Activated CD8-positive, alpha-beta memory T cell treated with anti-CD3 and anti-CD28 coated beads for 4 hours (primary cell): ENCODE measurements at places on chromosomes 6 and 20.

GRCh38 chr20:23924751-23925150 lies 45.2 kb upstream of the CST5 start:
- no peak for DNase-seq

DNA sequence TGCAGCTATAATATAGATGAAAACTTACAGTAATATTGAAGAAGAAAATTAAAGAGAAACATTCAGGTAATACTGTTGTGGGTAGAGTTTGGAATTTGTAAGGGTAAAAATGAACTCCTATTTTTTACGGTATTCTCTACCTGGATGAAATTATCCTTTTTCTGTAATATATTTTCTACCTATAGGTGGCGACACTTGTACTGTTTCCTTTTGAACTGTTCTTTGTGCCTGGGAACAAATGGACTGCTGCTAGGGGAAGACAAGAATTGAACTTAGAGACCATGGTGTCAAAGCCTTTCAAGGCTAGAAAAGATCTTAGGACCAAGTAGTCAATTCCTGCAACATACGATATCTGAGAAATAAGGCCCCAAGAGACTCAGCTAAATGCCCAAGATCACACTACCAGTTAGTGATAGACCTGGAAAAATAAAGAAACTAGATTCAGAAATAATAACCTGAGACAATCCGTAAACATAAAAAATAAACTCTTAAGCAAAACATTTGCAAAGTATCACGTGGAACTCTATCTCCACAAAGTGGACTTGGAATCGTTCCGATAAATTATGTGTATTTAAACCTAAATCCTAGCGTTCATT lies 383.8 kb downstream of the TFAP2A start:
- DNase-seq: no peak

GRCh38 chr6:74458536-74458935 lies 747.3 kb downstream of the COL12A1 start:
- no peak for DNase-seq

- no peak for DNase-seq
Measured at GRCh38 chr20:53171065-53171464, 198.9 kb downstream of the TSHZ2 start.

GRCh38 chr20:44600758-44601201 lies 18.4 kb downstream of the PKIG start:
- no peak for DNase-seq

- DNase-seq: no peak
Measured at GRCh38 chr6:78300885-78301284, 566.5 kb upstream of the IRAK1BP1 start.

GRCh38 chr20:45257161-45257560 lies 2.8 kb upstream of the SLPI start:
- no peak for DNase-seq

DNA sequence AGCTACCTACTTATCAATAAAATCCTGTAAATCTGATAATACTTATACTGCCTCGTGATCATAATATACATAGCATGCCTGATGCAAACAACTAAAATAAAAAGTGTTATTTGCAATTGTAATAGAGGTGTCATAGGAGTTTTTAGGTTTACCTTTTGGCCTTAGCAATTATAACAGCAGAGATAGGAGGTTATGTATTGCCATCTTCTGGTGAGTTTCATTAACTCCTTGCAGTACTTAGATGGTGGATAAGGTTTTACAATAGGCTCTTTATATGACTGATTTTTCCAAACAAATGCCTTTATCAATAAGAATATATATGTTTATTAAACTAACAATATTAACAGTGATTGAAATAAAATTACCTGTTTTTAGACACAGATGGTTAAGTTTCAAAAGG lies 27.8 kb upstream of the MYCT1 start:
- no peak for DNase-seq

GRCh38 chr20:14816471-14816870 lies 479.1 kb upstream of the FLRT3 start:
- DNase-seq: no peak

- DNase-seq: no peak
Measured at GRCh38 chr6:89853068-89853467, 23.4 kb downstream of the CASP8AP2 start.
